ENCODE measurements at places on chromosomes 3 and 15.

DNA sequence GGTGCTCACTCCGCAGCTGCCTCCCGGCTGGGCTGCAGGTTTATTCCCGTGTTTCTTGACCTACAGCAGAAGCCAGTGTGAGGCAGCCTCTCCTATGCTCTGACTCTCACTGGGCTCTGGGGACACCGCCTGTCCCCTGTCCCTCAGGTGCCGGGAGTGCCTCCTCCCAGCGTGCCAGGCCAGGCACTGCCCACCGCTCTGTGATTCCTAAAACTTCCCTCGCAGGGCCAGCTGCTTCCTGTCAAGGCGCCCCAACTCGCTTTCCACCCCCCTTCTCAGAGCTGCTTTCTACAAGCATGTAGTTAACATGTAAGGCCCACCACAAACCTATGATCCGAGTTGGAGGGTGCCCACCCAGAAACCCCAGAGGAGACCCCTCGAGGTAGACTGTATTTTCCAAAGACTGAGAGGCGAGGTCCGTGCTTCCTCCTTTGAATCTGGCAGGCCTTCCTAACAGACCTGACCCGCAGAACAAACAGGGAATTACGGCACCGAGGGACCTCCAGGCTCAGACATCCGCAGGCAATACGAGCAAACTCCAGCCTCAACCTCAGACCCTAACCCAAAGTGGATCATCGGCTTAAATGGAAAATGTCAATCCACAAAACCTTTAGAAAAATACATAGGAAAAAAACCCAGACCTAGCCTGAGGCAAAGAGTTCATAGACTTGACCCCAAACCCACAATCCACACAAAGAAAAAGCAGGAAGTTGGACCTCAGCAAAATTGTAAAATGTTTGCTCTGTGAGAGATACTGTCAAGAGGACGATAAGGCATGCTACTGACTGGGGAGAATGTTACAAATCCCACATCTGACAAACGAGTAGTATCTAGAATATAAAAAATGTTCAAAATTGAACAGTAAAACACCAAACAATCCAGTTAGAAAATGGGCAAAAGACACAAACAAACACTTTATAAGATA is 121.3 kb upstream of the IQSEC1 start:
- DNase-seq = no peak

DNA sequence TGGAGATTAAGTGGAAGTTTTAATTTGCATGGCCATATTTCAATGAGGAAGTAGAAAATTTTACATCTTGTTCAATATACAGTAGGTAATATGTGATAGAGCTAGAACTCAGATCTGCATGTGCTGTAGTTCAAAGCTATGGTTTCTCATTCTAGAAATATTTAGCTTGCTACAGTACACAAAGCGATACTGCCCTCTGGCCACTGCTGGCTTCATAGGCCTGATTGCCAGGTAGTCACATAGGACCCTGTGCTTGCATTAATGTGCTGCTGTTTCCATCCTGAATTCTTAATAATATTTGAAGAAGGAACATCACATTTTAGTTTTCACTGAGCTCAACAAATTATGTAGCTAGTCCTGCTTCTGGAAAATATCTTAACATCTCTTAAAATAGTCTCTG is 87.0 kb downstream of the PLSCR2 start:
- DNase-seq = no peak

- no peak for DNase-seq
Observed at GRCh38 chr3:72031581-72031980, 246.6 kb upstream of the PROK2 start.

GRCh38 chr15:43775411-43775965 is 1.3 kb downstream of the ELL3 start:
- no peak for DNase-seq

DNA sequence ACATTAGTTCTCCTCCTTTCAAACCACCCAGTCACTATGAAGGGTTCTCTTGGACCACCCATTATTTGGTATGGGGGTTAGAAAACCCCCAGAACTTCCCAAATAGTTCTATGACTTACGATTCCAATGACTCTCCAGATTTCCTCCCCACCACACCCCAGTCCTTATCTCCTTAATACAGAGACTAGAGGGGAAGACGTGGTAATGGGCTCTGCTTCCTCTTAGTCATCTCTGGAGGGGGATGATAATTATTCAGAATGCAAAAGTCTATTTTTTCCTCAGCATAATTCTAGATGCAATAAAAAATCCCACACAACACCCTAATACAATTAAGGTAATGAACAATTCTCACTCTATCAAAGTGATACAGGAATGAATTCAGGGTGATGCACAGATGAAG is 48.9 kb upstream of the CFAP161 start:
- no peak for DNase-seq

DNA sequence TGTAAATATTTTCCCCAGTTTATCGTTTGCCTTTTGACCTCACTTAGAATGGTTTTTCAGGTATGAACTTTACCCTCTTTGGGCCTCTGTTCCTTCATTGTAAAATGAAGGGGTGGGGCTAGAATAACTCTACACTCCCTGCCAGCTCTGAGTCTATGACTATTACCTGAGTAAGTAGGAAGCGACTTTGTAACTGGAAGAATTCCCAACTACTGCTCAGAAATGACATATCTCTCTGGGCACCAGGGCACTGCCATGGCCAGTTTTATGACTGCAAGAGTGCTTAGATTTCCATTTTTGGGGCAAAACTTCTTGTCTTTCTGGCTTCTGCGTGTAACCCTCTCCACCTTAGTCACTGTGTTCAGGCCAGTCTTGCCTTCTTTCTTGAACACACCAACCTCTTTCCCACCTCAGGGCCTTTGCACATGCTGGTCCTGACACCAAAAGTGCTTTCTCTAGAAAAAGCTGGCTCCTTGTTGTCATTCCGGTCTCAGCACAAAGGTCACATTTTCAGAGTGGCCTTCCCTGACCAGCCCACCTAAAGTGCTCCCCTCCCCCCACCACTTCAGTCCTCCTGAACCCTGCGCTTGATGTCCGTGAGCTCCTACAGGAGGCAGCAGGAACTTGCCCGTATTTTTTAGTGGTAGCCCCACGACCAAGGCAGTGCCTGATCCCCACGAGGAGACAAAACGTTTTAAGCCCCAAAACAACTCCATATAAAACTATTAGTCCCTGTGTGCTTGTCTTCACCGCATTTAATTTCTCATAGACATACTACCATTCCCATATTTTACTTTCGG is 25.6 kb downstream of the CDCP1 start:
- no peak for DNase-seq

GRCh38 chr3:183015185-183015584 is 34.8 kb upstream of the DCUN1D1 start:
- DNase-seq = no peak

GRCh38 chr3:46469680-46470357 is 5.1 kb upstream of the LTF start:
- DNase-seq = no peak

- no peak for DNase-seq
Observed at GRCh38 chr3:127411083-127411727, 123.4 kb upstream of the PRR20G start.

GRCh38 chr3:12372741-12373280 is 83.9 kb downstream of the PPARG start:
- no peak for DNase-seq

GRCh38 chr3:129845956-129846355 is 47.6 kb downstream of the TMCC1 start:
- no peak for DNase-seq

- no peak for DNase-seq
Observed at GRCh38 chr3:78096488-78097255, 1056.8 kb downstream of the ROBO2 start.

DNA sequence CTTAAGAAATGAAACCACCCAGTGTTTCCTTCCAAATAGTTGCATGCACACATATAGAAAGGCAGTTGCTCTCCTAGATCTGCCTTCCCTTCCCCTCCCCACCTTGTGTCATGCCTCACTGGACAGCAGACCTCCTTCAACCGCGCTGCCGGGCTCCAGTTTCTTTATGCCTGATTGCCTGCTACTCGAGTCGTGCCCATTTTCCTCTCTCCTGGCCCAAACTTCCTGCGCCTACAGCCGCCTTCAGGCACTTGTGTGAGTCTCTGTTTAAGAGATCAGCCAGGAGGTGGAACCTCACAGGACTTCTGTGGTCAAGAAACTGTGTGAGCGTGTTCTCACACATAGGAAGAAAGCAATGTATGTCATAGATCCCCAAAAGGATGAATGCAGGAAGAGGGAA is 8.8 kb upstream of the FAM107A start:
- no peak for DNase-seq

GRCh38 chr3:14806641-14807263 is 12.0 kb upstream of the FGD5 start:
- no peak for DNase-seq

DNA sequence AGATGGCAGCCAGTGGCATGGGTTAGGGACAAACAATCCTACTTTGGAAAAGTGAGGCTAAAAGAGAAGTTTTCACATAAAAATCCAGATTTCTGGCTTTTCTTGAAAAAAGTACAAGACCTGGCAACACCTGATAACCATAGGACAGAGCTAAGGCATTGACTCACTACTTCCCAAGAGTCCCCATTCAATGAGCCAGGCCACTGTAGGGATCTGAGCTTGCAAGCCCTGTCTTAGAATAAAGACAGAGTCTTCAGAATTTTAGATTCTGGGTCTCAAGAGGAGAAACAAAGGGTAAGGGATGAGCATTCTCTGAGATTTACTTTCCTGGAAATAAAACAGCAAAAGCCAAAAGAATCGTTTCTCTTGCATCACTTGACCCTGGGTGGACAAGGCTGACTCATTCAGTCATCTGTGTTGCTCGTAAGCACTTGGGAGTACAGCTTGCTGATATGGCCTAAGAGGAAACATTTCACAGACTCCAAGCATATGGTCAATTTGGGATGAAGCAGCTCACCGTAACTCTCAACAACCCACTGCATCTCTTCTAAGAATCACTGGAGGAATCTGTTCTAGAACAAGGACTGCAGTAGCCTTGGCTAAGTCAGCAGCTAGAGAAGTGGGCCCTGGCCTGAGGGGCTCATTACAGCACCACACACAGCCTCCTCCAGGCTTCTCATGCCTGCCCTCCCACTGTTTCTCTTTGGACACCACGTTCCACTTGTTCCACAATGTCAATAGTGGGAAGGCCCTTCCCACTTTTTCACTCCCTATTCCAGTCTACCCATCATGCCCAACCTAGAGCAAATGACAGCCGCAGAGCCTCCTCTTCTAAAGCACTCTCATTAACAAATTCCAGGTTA is 86.2 kb downstream of the RFTN1 start:
- DNase-seq = no peak

DNA sequence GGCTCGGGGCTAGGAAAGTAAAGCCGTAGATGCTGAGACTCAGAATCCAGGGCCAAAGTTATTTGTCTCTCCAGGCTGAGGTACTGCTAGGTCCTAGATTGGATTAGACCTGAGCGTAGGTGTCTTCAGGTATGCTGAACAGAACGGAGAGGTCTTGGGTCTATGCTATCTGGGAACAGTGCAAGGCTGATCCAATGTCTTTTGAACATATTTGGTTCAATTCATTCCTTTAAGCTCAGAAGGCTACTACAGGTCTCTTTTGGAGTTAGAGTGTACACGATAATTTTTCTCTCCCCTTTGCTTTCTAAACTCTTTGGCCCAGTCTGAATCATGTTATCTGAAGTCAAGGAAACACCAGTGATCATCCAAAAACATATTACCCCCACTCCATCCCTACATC is 137.5 kb upstream of the TBL1XR1 start:
- DNase-seq = no peak

All from GOT3 (cell line).